ENCODE measurements at places on chromosomes 4 and X.
A peak's percentile ranks its signal among the peaks of the same experiment; 100 is the strongest.

- no peak for DNase-seq
These were observed 184.6 kb downstream of the OR13H1 start for GRCh38 chrX:131728295-131729145.

DNA sequence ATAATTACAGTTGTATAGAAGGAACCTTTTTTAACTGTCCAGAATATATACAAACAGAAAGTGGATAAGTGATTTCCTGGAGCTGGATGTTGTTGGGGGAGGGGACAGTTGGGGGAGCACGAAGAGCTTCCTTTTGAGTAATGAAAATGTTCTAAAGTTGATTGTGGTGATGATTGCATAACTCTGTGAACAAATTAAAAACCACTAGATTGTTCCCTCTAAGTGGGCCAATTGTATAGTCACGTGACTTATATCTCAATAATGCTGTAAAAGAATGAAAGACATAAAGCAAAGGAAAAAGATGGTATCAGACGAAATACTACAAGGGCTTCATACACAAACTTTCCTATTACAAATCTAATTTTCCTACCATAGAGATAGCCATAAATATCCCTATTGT, 2.7 kb downstream of the CT55 start:
- DNase-seq, result no peak

DNA sequence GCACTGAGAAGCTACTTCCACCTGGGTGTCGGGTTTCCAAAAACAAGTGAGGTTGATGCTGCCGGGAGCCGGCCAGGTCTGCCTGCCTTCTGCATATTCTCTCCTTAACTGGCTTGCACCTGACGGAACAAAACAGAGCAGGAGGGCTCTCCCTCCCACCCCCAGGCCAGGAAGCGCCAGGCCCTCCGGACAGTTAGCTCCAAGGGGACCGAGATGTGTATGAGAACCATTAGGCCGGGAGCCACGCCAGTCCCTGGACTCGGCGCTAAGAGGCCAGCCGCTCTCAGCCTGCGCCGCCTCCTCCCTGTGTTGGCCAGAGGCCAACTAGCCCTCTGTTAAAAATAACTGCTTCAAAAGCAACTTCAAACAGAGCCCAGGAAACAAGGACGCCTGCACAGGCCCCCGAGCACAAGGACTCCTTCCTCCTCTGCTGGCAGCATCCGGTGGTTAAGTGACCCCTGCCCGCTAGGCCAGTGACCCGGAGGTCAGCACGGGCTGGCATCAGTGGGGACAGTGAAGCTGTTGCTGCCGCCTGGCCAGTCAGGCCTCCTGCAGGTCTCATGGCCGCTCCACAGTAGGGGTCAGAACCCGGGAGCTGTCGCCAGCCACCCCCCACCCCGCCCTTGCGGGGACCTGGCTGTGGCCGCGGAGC, 107.9 kb downstream of the ABLIM2 start:
- DNase-seq, result no peak

DNA sequence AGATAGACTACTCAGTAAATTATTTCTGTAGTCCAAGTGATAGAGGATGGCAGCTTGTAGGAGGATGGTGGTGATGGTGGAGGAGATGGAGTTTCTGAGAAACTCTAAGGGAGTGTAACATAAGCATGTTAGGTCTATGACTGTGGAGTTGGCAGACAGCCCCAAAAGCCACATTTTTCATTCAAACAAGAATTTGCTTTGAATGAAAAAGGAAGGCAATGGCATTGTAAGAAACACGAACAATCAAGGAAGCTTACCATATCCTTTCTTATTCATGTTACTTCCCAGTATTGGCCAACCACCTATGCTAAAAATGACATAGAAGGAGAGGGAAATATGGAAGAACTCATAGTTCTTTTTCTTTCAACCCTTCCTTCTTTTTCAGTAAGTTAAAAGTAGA, 18.7 kb upstream of the SEC24B start:
- DNase-seq, result no peak

- no peak for DNase-seq
These were observed 174.2 kb downstream of the HHIP start for GRCh38 chr4:144820011-144820727.

DNA sequence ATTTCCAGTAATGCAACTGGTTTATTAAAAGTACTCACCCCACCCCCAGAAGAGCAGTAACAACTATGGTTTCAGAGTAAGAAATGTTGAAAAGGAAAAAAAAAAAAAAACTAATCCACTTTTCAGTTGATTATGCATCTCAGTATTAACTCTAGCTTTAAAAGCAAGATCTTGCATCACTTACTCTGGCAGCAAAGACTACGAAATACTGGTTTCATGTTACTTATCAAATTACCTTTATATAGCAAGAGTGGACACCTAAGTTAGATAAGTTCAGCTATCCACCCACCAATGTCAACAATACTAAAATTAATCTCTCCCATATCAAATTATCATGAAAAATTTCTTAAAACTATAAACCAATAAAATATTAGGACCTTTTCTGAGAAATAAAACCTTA, 105.0 kb downstream of the ABCB7 start:
- DNase-seq, result no peak

DNA sequence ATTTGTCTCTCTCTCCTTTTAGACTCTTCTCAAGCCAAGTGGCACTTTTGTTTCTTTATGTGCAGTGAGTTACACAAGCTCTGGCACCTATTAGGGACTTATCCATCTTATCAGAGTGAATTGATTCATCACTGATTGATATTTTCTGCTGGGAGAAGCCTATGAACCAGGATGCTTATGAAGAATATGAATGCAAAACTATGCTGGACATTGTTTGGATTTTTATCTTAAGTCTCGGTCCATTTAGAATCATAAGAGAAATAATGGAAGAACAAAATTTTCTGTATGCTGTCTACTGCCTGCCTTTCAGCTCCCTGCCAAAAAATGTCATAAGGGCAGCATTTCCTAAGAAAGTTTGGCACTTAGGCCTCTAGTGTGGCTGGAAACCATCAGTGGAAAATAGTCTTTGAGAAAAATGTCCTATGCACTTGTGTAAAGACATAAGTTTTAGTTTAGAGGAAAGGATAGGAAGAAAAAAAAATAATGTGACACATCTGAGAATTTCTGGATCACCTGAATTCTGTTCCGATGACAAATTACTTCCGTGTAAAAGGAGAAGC, 365.7 kb upstream of the MAD2L1 start:
- no peak for DNase-seq

DNA sequence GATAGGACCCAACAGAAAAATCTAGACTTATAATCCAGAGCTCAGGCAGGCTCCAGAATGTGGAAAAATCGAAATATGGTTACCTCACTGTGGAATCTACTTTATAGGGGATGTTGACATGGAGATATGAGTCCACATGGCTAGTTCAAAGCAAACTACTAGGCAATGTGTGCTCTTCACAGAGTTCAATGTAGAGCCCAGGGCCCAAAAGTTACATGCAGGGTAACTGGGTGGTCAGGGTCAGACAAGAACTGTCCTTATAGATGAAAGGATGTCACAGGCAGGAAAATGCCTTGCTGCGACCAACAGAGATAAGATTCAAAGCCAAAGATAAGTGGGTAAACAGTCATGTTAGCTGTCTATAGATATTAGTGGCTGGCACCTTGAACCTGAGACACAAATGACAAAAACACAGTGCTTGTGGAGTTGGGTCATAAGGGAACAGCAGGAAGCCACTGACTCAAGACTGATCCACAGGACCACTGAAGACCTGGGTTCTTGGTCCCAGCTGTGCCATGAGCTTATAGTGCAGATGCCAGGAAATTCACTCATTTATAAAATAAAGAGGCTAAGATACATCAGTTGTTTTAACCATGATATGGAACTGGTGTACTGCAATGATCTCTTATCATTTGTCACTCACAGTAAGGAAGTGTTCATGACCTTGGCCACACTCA, 101.7 kb upstream of the MBNL3 start:
- DNase-seq, result no peak

DNA sequence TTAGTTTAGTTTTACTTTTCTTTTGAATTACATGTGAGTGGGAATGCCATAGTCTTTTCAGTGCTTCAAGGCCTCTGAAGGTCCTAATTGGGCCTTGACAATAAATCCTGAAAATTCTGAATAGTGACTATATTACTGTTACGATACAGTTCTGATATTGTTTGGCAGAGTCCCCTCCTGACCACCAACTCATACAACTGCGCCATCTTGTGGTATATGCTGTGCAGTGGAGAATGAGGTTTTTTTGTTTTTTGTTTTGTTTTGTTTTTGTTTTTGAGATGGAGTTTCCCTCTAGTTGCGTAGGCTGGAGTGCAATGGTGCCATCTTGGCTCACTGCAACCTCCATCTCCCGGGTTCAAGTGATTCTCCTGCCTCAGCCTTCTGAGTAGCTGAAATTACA, 56.6 kb upstream of the CHRDL1 start:
- DNase-seq, result peak; percentile 7

DNA sequence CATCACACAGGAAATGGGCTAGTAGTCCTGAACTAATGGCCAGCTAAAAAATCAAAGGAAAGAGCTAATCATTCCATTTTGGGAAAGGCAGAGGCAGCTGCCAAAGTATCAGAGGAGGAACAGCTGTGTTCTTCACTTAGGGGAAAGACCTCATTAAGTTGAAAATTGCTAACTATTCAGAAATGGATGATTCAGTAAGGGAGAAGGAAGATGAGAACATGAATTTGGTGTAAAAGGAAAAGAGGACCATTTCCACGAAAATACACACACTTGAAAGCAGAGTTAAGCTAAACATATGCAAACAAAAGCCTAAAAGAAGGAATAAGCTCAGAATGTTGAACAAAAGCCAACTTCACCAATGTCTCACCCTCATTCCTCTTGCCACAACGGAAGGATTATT, 90.4 kb downstream of the PCDH19 start:
- DNase-seq, result no peak

DNA sequence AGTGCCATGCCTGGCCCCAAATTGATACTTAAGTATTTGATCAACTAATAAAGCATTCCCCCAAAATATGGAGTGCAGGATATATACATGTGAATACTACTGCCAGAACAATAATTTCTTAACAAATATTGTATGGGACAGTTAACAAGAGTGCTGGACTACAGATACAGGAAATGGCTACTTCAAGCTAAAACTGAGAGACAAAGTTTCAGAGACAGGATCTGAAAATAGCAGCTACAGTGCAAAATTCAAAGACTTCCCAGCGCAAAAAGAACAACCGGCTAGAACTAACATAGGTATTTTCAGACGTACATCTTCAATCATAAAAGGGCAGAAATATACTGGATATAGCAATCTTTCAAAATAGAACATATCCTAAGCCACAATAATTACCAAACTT, 6.3 kb downstream of the ATRX start:
- no peak for DNase-seq

- no peak for DNase-seq
These were observed 37.5 kb upstream of the NEIL3 start for GRCh38 chr4:177271915-177272766.

GRCh38 chr4:20181926-20182325, 69.8 kb upstream of the SLIT2 start:
- DNase-seq, result no peak

Measured in activated naive CD4-positive, alpha-beta T cell treated with anti-CD3 and anti-CD28 coated beads for 36 hours (primary cell).